NCI-H1105 (cell line): ENCODE measurements at places on chromosomes 13 and 19.

DNA sequence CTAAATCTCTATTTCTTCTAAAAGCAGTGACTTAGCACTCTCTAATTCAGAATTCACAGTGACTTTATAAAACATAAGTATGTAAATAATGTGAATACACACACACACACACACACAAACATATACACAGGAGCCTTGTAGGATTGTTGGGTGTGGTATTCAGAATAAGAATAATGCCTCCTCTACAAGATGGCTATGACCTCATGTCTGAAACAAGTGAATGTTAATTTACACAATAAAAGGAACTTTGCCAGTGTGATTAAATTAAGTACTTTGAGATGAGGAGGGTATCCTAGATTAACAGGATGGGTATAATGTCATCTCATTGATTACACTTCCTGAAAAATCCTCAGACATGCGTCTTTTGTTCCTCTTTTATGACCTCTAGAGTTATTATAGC, 234.6 kb downstream of the SLITRK6 start:
- no peak for DNase-seq

- no peak for DNase-seq
Observed at GRCh38 chr19:1259206-1259875, 9.8 kb upstream of the CIRBP start.

DNA sequence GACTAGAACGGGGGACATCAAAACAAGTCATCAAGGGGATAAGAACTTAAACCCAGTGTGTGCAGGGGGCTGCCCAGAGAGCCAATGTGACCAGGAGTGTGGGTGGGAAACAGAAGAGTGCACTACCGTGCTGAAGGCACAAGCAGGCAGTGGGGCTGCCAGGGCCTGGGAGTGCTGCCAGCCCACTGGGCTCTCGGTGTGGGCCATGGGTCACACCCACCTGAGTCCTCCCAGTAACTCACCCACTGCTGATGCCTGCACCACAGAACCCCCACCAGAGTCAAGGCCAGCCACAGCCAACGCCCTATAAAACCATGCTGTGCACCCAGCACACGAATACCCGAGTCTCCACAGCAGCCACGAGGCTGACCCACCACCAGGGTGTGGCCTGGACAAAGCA, 8.5 kb downstream of the MED26 start:
- no peak for DNase-seq

GRCh38 chr19:1837625-1838105, 10.6 kb downstream of the REXO1 start:
- no peak for DNase-seq

GRCh38 chr13:76250211-76250610, 614.1 kb downstream of the LMO7 start:
- DNase-seq, result no peak

DNA sequence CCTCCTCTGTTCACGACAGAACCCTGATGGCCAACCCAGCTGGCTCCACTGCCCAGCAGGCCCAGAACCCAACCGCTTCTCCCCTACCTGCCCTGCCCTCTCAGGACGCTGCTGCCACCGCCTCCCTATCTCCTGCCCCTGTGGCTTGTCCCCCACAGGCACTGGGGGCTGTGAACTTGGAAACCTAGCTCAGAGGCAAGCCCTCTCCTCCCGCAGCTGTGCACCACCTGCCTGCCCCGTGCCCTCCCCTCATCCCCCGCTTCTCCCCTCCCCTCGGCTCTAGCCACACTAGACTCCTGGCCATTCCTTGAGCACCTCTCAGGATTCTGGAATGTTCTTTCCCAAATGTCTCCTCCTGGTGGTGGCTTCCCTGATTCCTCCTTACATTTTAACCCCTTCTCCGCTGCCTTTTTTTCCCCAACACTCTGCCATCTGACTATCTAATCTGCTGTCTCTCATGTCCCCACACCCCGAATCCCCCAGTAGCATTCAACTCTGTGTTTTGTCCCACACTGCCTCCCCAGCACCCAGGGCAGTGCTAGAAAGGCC, 6.7 kb downstream of the NANOS3 start:
- DNase-seq, result no peak

DNA sequence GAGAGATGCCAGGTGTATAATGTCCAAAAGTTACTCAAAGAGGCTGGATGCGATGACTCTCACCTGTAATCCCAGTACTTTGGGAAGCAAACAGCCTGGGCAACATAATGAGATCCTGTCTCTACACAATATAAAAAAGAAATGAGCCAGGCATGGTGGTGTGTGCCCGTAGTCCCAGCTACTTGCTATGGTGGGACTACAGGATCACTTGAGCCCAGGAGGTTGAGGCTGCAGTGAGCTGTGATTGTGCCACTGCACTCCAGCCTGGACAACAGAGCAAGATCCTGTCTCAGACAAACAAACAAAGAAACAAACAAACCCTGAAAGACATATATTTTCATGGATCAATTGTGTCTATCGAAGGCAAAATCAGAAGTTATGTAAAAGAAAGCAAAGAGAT, 54.3 kb upstream of the CYP2B6 start:
- DNase-seq, result no peak

DNA sequence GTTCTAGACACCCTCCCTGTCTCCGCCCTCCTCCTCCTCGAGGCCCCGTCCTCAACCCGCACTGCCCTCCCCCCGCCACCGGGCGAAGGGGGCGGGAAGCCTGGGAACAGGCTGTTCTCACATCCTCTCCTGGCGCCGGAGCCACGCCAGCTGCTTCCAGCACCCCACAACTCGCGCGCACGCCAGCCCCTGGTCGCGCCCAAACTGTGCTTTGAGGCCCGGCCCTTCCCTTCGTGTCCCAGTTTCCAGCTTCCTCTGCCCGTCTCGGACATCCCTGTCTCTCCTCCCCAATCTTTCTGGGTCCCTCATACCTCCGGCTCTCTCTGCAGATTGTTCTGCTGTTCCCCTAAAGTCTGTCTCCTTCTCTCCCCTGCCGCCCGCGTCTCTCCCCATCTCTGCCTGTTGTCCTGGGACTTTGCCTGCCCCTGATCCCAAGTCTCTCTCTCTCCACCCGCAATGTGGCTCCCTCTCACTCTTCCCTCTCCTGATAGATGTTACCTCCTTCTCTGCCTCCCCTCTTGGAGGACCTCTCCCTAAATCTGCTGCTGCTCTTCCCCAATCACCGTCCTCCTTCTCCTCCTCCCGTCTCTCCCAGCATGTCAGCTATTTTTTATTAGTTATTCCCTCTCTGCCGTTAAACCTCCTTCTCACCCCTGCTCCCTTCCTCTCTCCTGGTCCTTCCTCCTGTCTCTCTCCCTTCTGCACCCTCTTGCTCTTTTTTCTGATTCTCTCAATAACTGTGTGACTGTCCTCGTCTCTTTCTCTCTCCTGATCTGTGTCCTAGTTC, 14.2 kb downstream of the DPF1 start:
- DNase-seq, result peak; percentile 71

DNA sequence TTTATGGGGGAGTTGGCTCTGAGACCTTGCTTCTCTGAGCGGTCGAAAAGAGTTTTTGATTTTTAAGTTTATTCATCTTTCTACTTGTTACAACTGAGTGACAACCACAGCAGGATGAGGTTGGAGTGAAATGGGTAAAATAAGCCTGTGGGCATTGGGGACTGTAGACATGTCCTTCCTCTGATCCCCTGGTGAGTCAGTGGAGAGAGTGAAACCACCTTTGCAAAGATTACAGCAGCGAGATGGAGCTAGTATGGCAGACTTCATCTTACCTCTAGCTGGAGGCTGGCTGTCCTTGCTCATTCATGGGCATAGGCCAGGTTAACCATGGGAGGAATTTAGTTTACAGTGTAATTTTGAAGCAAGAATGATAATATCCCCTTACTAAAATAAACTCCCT, 30.9 kb upstream of the PSG9 start:
- DNase-seq, result no peak

DNA sequence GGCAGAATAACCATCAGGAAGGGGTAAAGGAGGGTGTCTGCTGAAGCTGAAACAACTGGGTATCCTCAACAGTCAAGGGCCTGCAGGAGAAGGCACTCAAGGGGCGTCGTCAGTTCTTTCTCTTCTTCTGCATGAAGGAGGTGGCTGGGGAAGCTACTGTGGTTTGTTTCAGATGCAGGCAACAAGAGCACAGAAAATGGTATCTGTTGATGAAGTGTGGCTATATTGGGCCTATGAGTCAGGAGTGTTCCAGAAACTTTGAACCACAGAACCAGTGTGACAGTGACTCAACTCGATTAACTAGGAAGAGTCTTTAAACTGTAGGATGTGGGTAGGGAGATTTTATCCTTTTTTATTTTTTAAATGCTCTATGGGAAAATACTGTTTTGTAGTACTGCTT, 686.3 kb downstream of the FGF9 start:
- DNase-seq, result no peak

DNA sequence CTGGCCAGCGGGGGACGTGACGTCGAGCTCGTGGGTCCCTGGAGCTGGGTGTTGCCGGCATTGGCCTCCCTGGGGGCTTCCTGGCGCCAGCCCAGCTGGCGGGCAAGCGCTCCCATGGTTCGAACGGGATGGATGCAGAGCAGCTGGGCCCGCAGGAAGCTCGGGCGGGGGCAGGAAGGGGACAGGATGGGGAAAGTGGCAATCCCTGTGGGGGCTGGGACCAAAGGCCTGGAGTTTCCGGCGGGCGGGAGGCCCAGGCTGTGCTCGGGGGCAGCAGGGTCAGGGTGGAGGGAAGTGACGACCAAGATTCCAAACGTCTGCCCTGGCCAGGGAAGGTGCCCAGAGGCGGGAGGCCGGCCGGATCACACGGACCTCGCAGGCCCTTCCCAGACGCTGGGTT, 19.3 kb downstream of the PALM start:
- DNase-seq, result no peak

- no peak for DNase-seq
Observed at GRCh38 chr13:75226733-75227435, 255.1 kb downstream of the TBC1D4 start.

DNA sequence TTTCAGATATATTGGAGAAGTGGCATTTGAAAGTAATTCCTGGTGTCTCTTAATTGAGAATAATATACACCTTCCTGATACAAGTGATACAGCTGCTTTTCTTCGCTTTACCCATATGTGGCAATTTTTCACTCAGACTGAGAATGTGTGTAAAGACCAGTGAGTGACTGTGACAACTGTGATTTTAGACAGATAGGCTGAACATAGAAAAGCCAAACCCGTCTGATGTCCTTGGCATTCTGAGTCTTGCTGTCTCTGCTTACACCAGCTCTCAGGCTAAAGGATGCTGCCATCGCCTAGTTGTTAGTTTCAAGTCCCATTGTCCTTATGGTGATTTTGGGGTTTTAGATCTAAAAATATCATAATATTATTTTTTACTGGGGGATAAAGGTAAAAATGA, 492.6 kb downstream of the RFC3 start:
- no peak for DNase-seq

DNA sequence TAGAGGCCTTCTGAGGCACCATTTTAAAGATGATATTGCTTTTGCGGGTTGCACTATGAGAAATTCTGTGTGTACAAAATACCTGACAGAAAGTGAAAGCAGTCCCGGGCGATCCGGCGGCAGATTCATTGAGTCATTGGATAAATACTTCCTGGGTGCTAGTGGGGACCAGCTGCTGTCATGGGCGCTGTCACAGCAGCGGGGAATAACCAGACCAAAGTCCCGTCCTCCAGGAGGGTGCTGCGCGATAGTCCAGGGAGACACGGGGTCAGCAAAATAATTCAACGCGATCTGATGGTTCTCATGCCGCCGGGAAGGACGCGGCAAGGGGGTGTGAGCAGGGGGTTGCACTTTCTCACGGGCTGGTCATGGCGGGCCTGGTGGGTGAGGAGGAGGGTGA, 13.5 kb downstream of the ZFR2 start:
- DNase-seq, result no peak

DNA sequence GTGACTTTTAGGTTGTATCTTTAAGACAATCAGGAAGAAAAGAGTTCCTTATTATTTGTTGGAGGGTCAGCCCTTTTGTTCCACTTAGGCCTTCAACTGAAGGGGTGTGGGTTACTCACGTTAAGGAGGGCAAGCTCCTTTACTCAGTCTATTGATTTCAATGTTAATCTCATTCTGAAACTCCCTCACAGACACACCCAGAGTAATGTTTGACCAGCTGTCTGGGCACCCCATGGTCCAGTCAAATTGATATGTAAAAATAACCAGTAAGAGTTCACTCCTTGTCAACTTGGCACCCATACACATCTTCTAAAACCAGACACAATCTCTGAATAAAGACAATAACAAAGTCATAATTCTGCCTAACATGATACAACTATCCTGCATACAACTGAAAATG, 292.9 kb downstream of the KLF5 start:
- DNase-seq, result no peak

- no peak for DNase-seq
Observed at GRCh38 chr19:2663920-2664571, 38.4 kb downstream of the GNG7 start.

DNA sequence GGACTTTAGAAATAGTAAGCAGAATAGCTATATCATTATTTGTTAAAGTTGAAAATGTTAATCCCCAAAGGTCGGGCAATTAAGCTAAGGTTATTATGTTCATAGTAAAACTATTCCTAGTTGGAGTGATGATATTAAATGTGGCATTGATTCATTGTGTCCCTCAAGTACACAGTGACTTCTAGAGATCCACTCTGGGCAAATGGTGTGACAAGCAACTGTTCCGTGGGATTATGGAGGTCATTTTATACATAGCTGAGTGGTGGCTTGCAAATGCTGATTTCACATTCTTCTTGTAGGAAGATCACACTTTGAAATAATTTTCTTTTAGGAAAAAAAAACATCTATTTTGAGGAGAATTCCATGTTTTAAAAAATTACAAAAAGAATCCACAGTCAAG, 317.8 kb downstream of the ATP8A2 start:
- DNase-seq, result no peak

DNA sequence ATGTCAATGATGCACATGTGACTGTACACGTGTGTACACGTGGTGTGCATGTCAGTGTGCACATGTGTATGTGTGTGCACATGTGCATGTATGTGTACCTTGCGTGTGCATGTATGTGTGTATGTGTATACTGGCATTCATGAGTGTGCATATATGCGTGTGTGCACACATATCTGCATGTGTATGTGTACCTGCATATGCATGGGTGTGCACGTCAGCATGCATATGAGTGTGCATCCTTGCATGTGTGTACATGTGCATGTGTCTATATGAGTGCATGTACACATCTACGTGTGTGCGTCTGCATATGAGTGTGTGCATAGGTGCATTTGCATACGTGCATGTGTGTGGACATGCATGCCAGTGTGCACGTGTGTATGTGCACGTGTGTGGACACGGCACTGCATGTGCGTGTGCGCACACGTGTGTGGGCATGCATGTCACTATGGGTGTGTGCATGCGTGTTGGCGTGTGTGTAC, 48.5 kb downstream of the GADD45B start:
- no peak for DNase-seq

DNA sequence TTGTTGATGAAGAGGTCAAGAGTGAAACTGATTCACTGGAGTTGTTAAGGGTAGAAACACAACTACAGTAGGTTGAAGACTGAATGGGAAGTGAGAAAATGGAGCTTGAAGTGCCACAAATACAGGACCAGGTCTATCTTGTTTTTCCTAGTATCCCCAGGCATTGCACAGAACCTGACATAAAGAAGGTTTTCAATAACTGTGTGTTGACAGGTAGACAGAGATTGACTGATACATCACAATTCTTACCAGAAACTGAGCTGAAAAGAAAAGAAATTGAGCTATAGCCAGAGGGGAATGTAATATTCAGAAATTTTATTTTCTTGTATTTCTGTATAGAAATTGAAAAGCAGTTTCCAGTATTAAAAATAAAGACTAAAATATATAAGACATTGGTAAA, 767.7 kb downstream of the PCDH17 start:
- no peak for DNase-seq
